ENCODE measurements at places on chromosomes 6 and 20.

DNA sequence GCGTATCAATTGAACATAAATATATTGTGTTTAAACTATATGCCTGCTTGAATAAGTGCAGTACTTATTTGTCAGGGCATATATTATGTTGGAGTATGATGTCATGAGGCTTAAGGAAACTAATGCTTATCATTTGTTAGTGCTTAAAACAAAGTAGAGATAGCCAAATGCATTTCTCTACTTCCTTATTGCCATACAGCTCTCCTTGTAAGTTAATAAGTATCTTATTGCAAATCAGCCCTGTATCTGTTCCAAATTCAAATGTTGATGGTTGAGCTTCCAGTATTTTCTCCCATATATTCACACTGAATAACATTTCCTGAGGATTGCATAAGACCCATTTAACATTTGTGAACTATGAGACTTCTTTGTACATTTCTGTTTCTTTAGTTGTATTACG is 57.8 kb downstream of the CARMIL1 start:
- no peak for DNase-seq

DNA sequence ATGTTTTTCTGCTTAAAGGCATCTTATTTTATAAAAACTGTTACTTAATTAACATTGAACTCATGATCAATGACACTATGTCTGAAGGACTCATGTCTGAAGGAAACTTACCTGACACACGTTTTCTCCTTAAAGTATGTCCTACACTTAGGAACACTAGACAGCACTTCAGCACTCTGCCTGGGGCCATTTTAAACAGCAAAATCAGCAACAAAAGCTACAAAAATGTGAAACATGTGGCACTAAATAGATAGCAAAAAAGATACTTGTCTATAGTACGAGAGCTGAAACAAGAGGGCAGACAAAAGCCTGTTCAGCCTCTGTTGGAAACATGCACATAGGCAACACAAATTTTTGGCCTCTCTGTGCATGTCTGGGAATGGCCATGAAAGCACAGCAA is 93.5 kb upstream of the TMEM30A start:
- DNase-seq: no peak

GRCh38 chr6:157812425-157813171 is 10.4 kb upstream of the SNX9 start:
- DNase-seq: no peak

GRCh38 chr6:96687121-96687520 is 124.2 kb downstream of the FHL5 start:
- DNase-seq: no peak

DNA sequence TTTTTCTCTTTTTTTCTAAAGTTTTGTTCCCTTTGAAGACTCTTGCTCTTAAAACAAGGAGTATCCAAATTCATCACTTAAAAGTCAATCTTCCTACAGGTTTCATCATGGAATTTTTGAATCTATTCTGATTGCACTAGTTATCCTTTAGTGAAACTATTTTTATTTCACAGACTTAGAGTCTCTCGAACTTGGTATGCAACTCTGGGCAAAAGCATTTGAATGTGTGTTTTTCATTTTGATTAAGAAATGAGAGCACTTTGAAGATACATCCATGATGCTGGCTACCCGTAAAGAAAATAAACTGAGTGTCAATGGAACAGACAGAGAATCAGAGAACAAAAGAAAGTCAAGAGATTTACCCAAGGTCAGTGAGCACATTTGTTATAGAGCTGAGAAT is 586.5 kb downstream of the EPM2A start:
- no peak for DNase-seq

DNA sequence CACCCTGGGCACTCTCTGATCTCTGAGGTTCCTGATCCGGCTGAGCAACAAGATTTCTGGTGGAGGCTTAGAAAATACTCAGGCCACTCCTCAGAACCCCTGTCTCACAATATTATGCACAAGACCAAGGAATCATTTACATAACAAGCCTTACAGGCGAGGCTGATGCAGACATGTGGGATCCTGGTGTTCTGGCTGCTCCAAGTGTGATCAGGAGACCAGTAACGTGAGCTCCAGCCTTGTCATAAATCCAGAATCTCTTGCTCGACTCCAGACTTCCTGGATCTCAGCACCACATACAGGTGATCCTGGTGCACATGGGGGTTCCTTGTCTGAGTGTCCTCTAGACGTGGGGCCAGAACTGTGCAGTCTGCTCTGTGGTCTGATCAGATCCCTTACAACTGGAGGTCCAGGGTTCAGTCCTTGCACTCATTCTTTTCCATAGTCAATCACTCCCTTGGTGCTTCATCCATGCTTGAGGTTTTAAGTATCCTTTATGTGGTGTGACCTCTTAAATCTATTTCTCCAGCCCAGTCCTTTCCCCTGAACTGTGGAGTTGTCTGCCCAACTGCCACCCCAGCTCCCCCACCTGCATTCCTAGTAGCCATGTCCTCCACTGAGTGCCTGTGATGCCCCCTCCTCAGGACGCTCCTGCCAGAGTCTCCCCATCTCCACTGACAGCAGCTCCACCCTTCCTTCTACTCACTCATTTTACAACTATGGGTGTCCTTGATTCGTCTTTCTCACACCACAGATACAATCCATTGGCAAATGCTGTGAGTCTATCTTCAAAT is 5.1 kb downstream of the HLA-C start:
- no peak for DNase-seq

GRCh38 chr20:17871181-17871580 is 97.4 kb downstream of the SNX5 start:
- peak; percentile 70 for DNase-seq

- no peak for DNase-seq
Measured at GRCh38 chr20:38152621-38153221, 12.3 kb downstream of the TGM2 start.

DNA sequence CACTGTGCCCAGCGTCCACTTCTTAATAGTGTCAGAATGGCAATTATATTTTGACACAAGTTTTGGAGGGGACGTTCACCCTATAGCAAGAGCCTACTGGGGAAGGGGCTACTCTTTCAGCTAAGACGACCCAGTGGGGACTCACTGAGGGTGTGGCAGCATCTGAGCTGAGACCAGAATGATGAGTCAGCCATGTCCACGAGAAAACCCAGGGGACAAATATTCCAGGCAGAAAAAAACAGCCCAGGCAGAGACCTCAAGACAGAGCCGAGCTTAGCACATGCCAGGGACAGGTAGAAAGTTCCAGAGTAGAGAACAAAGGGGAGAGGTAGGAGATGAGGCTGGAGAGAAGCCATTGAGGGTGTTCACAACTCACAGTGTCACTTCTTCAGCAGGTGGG is 11.2 kb downstream of the CNBD2 start:
- no peak for DNase-seq

GRCh38 chr6:6362056-6362840 is 41.8 kb upstream of the F13A1 start:
- DNase-seq: no peak
